HEK293T (cell line): ENCODE measurements at places on chromosomes 7 and 10.

DNA sequence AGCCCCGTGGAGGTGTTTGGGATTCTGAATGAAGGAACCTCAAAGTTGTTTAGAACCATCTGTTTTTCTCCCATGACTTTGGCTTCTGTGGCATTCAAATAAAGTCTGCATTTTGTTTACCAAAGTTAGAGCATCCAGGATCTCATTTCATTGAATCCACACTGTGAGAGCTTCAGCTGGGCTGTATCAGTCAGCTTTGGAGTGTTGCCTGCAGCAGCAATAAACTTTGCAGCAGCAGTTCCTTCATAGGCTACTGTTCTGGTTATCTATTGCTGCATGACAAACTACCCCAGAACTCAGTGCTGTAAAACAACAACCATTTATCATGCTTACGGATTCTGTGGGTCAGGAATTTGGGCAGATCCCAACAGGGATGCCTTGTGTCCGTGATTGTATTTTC, 1575.2 kb upstream of the LRRTM3 start:
- DNase-seq: no peak

DNA sequence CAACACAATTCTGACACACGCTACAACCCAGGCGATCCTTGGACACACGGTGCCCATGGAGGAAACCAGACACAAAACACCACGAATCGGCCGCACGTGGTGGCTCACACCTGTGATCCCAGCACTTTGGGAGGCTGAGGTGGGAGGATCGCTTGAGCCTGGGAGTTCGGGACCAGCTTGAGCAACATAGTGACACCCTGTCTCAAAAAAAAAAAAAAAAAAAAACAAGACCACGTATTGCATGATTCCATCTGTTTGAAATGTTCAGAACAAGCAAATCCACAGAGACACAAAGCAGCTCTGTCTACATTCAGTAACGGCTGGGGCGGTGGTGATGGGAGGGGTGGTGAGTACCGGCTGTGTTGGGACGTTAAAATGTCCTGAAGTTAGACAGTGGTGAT, 25.2 kb downstream of the ADAP1 start:
- no peak for DNase-seq

- DNase-seq: peak; percentile 6
These were observed 145.3 kb downstream of the MAGI2 start for GRCh38 chr7:79308192-79308591.

- DNase-seq: peak; percentile 45
These were observed 2.7 kb upstream of the PDGFA start for GRCh38 chr7:522071-522950.

DNA sequence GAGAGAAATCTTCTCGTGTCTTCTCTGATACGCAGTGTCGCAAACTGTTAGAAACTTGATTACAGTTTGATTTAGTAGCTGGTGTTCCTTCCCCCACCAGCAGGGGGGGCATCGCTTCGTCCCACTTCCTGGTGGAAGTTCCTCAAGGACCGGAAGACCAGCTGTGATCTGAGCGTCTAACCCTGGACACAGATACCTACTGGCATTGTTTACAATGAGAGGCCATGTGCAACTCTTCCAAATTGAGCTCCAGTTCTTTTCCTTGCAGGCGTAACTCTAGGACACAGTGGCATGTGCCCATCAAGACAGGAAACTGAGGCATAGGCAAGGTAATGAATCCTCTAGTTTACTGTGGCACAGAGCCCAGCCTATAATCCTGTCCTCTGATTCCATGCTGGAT, 219.0 kb downstream of the CCDC3 start:
- peak; percentile 76 for DNase-seq

GRCh38 chr10:120597902-120598301, 140.9 kb downstream of the PLPP4 start:
- DNase-seq: no peak

DNA sequence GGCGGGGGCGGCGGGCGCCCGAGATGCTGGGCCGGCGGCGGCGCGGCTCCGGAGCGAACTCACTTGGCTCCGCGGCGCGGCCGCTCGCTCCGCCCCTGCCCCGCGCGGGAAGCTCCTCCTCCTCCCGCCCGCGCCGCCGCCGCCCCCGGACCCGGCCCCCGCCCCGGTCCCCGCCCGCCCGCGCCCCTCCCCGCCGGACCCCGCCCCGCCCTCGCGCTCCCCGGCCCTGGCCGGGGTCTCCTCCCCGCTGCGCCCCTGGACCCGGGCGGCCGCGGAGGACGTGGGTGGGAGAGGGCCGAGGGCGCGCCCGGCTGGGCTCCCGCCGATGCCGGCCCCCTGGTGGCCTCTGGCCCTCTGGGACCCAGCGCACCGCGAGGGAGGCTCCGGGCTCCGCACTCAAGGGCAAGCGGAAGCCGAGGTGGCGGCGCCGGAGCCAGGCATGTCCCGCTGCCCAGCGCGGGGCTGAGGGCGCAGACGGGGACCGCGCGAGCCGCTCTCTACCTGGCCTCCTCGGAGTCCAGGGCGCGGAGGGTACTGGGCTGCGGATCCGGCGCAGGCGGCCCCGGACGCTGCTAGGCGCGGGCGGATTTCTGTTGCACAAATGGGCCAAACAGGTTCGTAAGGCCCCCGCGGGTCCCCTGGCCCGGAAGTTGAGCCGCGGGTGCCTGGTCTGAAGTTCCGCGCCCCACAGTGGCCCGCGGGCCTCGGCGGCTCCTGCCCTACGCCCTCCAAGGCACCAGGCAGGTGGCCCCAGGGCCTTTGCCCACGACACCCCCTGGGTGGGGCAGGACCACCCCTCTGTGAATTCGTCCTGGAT, at the start of gene TCERG1L:
TCERG1L (minus strand) TSS at position 61 of the 817 bp plus-strand sequence. CDS start 86 bp downstream, outside the sequence.
- no peak for DNase-seq

- DNase-seq: no peak
These were observed 675.8 kb downstream of the KCNMA1 start for GRCh38 chr10:76961841-76962240.

- no peak for DNase-seq
These were observed 68.9 kb upstream of the EXOC4 start for GRCh38 chr7:133183969-133184368.

- DNase-seq: no peak
These were observed 158.6 kb downstream of the SNX13 start for GRCh38 chr7:17781491-17782215.

DNA sequence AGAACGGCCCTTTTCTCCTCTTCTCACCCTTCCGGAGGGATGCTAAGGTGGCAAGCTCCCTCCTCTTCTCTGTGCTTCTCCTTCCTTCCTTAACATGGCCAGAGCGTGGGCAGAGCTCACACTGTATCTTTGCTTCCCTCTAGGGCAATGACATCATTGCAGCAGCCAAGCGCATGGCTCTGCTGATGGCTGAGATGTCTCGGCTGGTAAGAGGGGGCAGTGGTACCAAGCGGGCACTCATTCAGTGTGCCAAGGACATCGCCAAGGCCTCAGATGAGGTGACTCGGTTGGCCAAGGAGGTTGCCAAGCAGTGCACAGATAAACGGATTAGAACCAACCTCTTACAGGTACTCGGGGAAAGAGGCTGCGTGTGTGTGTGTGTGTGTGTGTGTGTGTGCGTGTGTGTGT, 36.6 kb downstream of the AP3M1 start:
- DNase-seq: no peak

GRCh38 chr7:155529346-155529745, 17.0 kb downstream of the CNPY1 start:
- no peak for DNase-seq

DNA sequence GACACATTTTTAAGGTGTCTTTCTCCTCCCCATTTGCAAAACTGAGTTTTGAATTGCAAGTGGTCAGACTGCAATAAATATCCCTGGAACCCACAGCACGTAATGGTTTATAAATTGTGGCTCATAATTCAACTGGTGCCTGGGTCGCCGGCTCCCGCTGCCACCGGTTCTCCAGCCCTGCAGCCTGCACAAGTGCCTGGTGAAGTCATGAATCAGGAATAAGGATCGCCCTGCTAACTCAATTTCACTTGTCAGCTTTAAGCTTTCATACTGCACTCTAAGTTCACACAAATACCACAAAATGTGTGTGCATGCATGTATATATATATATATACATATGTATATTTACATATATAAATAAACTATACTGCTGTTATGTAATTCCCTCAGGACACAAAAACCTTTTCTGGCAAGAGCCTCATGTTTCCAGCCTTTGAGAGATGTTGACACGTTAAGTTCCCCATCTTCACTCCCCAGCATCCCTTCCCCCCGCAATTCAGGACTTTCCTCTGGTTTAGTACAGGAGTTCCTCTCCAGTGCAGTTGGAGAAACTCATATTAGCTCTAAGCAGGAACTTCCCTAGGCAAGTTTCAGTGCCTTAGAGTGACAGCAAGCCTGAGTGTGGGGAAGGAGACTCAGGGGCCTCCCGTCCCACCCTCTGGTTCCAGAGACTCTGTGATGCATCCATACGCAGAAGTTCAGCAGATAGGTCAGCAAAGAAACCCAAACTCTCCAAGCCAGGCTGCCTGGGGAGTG, 129.2 kb upstream of the UNC5B start:
- no peak for DNase-seq

- DNase-seq: peak; percentile 80
These were observed 7.0 kb upstream of the EVX1 start for GRCh38 chr7:27235387-27236311.

DNA sequence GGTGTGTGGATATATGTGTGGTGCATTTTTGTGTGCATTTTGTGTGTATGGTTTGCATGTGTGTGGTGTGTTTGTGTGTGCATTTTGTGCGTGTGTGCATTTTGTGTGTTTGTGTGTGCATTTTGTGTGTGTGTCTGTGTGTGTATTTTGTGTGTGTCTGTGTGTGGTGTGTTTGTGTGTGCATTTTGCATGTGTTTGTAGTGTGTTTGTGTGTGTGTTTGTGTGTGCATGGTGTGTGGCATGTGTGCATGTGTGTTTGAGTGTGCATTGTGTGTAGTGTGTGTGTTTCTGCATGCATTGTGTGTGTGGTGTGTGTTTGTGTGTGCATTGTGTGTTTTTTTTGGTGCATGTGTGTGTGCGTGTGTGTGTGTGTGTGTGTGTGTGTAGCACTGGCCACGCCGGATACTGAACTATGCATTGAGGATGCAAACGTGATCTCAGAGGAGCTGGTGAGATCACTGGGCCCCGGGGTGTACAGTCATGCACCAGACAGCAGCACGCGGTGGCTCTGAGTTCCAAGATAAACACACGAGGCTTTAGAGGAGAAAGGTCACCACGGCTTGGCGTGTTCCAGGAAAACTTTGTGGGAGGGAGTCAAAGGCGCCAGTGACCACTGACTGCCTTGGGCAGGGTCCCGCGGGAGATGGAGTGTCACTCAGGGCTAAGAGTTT, 106.6 kb upstream of the SHH start:
- DNase-seq: peak; percentile 37

GRCh38 chr7:100802951-100803350, 24.4 kb downstream of the EPHB4 start:
- DNase-seq: no peak

GRCh38 chr10:112801004-112801403, 149.0 kb upstream of the TCF7L2 start:
- DNase-seq: no peak

DNA sequence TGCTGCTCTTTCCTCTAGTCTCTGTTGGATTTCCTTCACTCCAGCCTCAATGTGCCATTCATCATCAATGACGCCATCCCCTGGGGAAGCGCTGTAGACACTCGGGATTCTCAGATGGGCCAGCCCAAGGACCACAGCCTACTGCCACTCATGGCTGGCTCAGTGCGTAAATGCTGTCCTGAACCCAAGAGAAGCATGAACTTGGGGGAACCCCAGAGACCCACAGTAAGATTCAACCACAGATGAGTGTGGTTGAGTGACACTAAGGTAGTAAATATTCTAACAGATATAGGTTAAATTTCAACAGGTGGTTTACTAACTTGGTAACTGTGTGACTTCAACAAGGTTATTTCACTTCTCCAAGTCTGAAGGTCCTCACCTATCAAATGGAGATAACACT, 304.1 kb downstream of the GRM8 start:
- no peak for DNase-seq

GRCh38 chr7:118184565-118184940, 589 bp downstream of the LSM8 start:
- no peak for DNase-seq

- DNase-seq: no peak
These were observed 64.6 kb downstream of the UNCX start for GRCh38 chr7:1297017-1297960.

DNA sequence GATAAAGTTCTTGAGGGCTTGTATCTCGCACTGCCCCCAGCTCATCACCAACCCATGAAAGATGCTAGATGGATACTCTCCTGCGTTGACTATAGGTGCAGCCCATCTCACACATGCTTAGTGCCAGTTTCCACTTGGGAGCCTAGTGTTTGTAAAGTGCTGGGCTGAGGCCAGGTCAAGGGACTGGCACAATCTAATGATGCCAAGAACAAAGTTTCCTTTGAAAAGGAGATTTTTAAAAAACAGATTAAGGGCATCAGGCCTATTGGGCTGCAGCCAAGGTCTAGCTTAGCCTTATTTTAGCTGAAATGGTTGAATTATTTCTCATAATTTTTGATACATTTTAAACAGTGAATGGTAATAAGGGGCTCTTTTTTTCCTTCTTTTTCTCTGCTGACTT, 259.0 kb downstream of the ADRA2A start:
- DNase-seq: no peak

GRCh38 chr10:47361293-47361692, 13.1 kb downstream of the RBP3 start:
- DNase-seq: peak; percentile 80

- DNase-seq: no peak
These were observed 9.8 kb downstream of the UCMA start for GRCh38 chr10:13224210-13224995.

- no peak for DNase-seq
These were observed 119.1 kb upstream of the FAM3C start for GRCh38 chr7:121515229-121515628.

DNA sequence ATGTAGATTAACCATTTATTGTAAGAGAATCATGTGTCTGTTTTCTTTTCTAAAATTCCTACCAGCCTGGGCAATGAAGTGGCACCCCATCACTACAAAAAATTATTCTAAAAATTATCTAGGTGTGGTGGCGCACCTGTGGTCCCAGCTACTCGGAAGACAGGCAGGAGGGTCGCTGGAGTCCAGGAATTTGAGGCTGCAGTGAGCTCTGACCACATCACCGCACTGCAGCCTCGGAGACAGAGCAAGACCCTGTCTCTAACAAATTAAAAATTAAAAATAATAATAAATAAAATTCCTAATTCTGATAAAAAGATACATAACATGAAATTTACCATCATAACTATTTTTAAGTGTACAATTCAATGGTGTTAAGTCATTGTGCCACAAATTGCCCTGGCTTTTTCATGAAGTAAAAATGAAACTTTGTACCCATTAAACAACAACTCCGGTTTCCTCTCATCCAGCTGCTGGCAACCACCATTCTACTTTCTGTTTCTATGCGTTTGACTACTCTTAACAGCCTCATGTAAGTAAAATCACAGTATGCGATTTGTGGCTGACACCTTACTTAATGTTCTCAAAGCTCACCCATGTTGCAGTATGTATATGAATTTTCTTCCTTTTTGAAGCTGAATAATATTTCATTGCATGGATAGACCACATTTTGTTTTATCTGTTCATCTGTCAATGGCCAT, 20.6 kb upstream of the USP6NL start:
- no peak for DNase-seq
